Tongue (tissue), 3 donors: ENCODE measurements at places on chromosomes 1 and 21. TPM values are rescaled to one million over a fixed set of nuclear protein-coding genes. Genes with fewer than 3 reads are reported as not detected.

GRCh38 chr1:99365141-99365540 is 100.8 kb downstream of the PLPPR4 start:
- DNase-seq, result peak; percentile 32

MSH4 gene
- total RNA-seq, result 0.51 TPM

DNA sequence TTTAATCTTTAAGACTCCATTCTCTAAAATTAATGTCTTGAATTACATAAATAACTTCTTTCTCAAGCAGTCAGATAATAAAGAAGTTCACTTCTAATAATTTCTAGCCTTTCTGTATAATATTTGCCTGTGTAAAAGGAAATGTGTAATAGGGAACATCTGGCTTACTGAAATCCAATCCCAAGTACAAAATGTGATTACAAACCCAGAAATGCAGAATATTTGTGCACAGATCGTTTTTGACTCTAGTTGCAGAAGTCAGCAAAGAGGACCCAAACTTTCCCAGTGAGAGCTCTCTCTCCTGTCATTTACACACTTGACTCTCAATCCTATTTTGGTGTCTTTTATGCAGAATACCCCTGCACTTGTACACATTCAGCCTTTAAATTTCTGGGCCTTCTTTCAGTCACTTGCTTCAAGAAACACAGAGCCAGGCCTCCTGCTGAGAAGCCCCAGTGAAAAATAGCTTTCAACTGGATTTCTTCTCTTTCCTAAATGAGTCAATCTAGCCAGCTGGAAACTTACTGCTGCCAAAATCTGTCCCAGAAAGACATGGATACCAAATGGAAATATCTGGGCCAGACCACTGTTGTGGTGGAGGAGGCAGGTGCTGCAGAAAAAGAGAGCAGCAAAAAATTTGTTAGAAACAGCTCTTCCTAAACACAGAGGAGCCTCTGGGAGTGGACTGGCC is 68.5 kb upstream of the ADAM30 start:
- peak; percentile 86 for DNase-seq

DNA sequence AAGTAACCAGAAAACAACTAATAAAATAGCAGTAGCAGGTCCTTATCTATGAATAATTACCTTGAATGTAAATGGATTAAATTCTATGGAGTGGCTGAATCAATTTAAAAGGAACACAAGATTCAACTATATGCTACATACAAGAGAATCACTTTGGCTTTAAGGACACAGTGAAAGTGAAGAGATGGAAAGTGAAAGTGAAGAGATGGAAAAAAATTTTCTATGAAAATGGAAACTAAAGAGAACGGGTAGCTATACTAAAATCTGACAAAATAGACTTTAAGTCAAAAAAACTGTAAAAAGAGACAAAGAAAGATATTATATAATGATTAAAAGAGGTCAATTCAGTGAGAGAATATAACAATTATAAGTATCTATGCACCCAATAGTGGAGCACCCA is 54.7 kb downstream of the C1orf185 start:
- DNase-seq, result no peak

DNA sequence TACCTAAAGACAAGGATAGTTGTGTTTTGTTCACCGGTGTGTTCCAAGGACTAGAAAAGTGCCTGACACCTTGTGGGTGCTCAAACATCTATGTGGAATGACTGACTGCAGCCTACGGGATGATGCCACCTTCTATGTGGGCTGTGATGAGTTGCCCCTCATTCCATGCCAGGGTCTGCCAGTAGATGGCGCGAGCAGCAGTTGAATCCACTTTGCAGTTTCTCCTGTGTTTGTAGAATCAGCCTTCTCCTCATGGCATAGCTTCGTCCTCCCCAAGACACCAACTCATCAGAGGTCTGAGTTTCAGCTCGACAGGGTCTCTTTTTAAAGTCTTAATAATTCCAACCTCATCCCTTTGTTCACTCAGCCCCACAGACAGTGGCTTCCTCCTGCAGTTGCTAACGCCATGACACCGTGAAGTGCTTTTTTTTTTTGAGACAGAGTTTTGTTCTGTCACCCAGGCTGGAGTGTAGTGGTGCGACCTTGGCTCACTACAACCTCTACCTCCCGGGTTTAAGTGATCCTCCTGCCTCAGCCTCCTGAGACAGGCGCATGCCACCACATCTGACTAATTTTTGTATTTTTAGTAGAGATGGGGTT is 133.7 kb downstream of the CAPN8 start:
- DNase-seq, result peak; percentile 75

DNA sequence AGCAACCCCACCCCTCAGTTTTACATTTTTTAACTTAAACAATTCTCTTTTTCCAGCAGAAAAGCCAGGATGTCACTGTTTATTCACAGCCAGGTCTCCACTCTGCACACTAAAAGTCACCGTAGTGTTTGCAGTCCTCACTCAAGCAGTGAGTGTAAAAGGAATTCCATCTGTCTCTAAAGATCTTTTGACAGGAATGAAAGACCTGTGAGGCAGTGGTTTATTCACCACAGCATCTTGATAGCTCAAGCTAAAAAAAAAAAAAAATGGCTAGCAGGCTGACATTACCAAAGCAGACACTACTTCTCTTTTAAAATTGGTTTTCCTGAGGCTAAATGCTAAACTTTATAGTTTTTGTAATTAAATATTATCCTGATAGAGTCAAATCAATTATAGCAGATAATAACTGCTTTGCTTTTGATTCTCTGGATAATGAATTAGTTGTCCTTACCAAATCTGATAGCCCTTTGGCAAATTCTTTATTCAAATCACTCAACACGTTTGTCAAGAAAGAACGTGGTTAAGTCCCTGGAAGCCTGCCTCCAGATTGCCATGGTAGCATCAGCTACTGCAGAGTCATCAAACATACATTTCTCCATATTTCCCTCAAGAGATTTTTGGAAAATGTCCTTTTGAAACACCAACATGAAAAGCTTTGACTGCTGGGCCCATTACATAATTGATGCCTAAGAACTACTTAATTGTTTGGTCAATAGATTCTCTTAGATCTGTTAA is 22.2 kb upstream of the SLC5A9 start:
- DNase-seq, result no peak

DNA sequence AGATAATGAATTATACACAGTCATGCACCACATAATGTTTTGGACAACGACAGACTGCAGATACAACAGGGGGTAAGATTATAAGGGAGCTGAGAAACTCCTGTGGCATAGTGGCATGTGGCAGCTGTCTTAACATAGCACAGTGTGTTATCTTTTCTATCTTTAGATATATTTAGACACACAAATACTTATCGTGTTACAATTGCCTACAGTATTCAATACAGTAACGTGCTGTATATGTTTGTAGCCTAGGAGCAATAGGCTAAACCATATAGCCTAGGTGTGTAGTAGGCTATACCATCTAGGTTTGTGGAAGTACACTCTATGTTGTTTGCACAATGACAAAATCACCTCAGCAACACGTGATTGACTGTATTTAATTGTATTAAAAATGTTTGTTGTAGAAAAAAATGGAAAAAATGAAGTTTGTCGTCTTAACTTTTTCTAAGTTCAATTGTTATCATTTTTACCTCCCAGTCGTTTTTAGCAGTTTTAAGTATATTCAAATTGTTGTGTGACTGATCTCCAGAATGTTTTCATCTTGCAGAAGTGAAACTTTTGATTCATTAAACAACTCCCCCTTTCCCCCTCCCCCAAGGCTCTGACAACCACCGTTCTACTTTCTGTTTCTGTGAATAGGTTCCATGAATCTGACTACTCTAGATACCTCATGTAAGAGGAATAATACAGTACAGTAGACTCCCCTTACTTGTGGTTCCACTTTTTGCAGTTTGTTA is 351.0 kb upstream of the B3GALT2 start:
- peak; percentile 44 for DNase-seq

RIPPLY3 gene
- total RNA-seq, result 0.72 TPM

LHX4 gene
- total RNA-seq, result not detected

RGS13 gene
- total RNA-seq, result 0.10 TPM

ERO1B gene
- 5.5 TPM for total RNA-seq

DNA sequence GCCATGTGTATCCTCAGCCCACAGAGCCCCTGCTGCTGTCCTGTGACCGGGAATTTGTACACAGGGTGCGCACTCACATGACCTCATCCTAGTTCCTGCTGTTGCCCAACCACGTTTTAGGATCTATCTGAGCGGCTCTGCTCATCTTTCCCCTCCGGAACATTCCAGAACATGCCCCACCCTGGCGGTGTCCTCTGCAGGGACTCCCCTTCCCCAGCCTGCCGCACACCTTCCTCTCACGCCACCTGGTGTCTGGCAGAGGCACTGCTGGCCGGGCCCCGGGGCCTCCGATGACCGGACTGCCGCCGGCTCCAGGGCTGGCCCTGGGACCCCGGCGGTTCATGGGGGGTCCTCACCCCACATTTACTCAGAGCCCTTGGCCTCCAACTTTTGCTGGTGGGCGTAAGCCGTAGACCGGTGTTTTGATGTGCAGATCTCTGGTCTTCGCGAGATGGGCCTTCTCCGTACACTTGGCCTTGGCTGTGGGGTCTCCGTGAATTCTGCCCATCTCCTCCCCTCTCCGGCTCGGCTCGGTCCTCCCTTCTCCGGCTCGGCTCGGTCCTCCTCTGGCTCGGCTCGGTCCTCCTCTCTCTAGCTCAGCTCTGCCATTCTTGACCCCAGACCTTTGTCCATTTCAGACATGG is 29.5 kb downstream of the ARHGEF16 start:
- peak; percentile 58 for DNase-seq

LRRC8C gene
- total RNA-seq, result 12.1 TPM

- DNase-seq, result no peak
Observed at GRCh38 chr1:8494681-8495080, 176.8 kb downstream of the SLC45A1 start.

DNA sequence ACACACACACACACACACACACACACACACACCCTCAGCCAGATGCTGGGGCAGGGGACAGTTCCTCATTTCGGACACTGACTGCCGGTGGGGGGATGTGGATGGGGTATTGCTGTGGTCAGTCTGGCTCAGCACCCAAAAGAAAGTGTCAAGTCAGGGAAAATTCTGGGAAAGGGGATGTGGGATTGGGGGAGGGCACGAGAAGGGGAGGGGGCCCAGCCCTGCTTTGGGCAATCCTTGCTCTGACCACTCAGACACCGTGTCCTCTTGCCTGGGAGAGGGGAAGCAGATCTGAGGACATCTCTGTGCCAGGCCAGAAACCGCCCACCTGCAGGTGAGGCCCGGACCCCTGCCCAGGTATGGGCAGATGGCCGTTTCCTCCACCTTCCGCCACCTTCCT is at the start of gene C1QC:
TSS of gene C1QC (plus strand) at position 253 of the 400 bp plus-strand sequence. CDS start 391 bp downstream, outside the sequence.
- no peak for DNase-seq

DNA sequence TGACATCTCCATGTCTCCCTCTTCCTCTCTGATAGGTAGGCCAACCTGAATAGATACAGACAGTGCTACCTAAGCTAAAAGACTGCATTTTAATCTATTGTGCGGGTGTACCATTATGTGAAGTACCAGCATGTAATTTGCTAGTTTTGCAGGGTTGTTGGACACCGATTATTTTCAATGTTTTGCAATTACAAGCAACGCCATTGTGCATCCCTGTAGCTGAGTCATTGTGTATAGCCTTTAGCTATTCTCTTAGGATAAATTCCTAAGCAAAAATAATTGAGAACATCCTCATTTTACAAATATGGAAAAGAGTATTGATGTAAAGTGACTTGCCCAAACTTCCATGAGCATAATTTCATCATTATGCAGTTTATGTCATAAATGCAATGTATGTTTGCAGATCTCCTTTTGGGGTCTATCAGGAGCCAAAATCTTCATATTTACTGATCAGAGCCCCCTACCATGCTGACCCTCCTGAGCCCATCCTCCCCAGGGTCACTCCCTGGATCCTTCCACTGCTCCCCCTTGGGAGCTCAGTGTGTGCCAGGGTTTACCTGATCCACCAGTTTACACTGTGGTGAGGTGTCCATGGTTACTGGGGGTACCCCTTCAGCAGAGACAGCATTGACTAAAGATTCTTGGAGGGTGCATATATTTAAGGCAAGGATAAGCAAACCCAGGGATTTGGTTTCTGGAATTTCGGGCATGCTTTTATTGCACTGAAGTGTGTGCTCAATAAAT is 80.6 kb downstream of the CCDC185 start:
- no peak for DNase-seq

ASCL5 gene
- total RNA-seq, result not detected

GRCh38 chr21:45976701-45977311 is 4.8 kb upstream of the COL6A1 start:
- no peak for DNase-seq

DNA sequence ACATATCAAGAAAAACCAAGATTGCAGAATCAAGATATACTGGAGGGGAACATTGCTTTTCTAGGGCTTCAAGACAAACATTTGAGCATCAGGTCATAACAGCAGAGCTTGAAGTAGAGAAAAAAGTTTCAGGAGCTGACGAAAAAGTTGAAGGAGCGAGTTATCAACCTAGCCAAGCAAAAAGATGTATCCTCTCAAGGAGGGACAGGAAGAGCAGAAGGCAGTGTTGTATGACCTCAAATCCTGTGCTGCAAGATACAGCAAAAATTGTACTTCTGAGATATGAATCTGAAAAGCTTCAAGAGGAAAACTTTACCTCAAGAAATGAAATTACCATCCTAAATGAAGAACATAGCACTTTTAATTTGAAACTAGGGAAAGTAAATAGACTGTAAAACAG is 153.1 kb downstream of the AK5 start:
- no peak for DNase-seq

FAM3B gene
- total RNA-seq, result 6.6 TPM

DNA sequence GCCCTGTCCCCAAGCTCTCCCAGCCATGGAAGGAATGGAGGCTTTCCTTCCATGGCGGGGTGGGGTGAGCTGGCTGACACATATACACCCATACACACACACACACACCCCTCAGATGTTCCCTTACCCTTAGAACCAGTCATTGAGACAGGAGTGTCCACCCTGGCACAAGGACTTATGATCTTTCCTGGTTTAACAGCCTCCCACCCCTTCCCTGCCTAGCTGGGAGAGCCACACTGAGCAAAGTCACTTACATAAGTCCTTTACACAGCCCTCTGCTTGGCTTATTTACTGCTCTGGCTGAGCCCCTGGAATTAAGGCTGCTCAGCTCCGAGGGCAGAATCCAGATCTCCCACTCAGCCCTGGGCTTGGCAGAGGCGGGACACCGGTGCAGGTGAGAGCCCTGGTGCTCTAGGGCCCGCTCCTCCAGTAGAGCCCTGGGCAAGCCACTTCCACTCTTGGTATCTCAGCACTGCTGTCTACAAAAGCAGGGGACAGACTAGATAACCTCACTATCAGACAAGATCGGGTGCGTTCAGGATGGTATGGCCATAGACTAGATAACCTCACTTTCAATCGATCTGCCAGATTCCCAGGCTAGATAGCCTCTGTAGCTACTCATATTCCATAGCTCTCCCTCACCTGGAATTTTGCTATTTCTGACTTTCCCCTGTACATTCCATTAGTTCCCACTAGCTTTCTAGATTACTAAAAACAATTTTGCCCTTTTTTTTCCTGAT is 16.7 kb downstream of the SLC6A9 start:
- no peak for DNase-seq

DNA sequence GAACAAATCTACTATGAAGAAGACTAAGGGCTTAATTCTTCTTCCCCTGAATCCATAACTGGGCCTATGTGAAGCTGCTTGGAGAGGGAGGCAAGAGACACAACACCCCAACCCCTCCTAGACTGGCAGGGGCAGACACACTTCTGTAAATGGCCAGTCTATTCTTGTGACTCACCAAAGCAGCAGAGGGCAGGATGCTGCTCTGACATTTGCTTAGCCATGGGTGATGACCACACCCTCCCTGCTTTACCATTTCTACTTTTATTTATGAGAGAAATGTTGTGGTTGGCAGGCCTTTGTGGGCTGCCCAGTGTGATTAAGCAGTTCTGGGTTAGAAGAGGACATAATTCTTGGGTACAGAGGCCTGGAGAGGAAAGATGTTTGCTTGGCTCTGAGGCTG is 189.8 kb upstream of the DPYD start:
- DNase-seq, result no peak
